A673 (cell line): ENCODE measurements at places on chromosomes 6 and 20. TPM values are rescaled to one million over a fixed set of nuclear protein-coding genes. Genes with fewer than 3 reads are reported as not detected.

DNA sequence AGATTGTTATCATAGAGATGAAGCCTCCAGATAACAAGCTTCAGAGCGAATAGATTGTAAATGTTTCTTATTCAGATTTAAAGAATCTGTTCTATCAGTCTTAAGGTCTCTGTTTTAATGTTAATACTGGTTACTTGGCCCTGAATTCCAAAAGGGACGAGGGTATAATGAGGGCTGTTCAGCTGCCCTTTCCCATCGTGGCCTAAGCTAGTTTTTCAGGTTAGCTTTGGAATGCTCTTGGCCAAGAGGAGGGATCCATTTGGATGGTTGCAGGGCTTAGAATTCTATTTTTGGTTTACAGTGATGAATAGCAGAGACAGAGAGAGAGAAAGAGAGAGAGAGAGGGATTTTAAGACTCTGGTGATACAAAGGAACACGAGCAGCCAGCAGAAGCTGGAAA is 62.8 kb upstream of the UFL1 start:
- H3K27ac ChIP-seq: no peak overlapping the region
- no peak overlapping the region for H3K4me3 ChIP-seq
- no peak for DNase-seq
- no peaks in the 10 kb centered on the region for H3K36me3 ChIP-seq
- no peaks in the 10 kb centered on the region for H3K27me3 ChIP-seq

DNA sequence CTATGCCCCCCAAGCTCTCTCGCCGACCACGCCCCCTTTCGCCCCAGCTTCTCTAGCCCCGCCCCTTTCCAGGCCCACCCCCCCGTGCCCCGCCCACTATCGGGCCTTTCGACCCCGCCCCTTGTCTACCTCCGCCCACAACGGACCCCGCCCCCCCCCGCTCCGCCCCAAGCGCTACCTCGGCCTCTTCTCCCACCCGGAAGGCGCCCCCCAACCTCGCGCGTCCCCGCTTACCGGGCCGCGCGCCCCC is 200 bp downstream of the ZBTB22 start:
- H3K27ac ChIP-seq: peak overlapping the region; percentile 77
- no peak for DNase-seq
- peaks cover 35% of the 10 kb centered on the region for H3K36me3 ChIP-seq
- no peaks in the 10 kb centered on the region for H3K27me3 ChIP-seq
- H3K4me1 ChIP-seq: peaks cover 36% of the 10 kb centered on the region

DNA sequence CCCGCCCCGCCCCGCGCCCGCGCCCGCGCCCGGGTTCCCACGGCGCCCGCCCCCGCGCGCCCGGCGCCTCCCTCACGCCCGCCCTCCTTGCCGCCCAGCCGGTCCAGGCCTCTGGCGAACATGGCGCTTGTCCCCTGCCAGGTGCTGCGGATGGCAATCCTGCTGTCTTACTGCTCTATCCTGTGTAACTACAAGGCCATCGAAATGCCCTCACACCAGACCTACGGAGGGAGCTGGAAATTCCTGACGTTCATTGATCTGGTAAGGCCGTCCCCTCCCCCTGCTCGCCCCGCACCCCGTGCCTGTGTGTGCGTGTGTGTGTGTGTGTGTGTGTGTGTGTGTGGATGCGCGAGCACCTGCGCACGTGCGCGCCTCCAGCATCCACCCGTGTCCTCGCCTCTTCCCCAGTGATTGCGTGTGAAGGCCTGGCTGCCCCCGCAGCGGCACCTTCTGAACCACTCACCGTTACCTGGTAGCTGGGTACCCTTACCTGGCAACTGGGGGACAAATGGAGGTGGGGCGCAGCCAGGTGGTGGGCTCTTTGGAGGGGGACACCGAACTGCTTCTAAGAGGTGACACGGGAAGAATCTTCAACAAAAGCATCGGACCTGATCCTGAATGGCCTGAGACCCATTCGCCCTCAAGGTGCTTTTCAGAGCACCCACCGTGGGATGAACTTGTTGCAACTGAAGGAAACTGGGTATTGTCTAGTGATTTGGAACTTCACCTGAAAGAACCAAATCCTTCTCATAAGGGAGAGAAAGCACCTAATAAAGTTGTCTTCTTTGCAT is at the start of gene AIG1:
Gene AIG1, plus strand, starts transcription at position 84 of the 791 bp plus-strand sequence. Its CDS starts 37 bp downstream, at position 121.
- no peaks in the 10 kb centered on the region for H3K36me3 ChIP-seq
- no peak within 1 kb of the TSS for H3K27ac ChIP-seq
- peak; percentile 43 for DNase-seq
- H3K27me3 ChIP-seq: no peaks in the 10 kb centered on the region
- peak within 1 kb of the TSS; percentile 65 for H3K4me3 ChIP-seq

PPP1R11 gene
- 46.2 and 46.8 TPM in 2 replicates for total RNA-seq

HLA-DPA1 gene
- 0.35 and 0.43 TPM in 2 replicates for total RNA-seq

BPIFA1 gene
- not detected in 2 replicates for total RNA-seq

BIRC7 gene
- not detected in 2 replicates for total RNA-seq

DNA sequence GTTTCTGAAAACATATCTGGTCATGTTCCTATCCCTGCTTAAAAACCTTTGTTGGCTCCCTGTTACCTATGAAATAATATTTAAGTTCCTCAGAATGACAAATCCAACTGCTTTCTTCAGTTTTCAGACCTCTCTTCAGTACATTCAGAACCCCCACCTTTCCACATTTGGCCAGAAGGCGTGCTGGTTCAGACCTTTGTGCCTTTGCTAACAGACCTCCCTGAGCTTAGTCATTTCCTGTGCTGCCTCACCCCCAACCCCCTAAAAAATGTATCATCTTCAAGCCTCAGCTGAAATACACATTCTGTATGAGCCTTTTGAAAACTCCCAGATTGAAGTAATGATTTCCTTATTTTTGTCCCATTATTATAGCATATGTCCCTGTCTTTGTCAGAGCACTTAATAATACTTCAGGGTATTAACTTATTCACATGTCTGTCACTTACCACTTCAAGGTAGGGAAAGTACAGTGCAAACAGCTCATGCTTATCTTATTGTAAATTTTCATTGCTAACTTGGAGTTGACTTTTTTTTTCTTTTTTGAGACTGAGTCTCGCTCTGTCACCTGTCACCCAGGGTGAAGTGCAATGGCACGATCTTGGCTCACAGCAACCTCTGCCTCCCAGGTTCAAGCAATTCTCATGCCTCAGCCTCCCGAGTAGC is 19.7 kb downstream of the FAM217A start:
- H3K4me3 ChIP-seq: no peak overlapping the region
- H3K36me3 ChIP-seq: peaks cover 97% of the 10 kb centered on the region

MEP1A gene
- not detected in 2 replicates for total RNA-seq

PHIP gene
- total RNA-seq: 42.5 and 45.1 TPM in 2 replicates

GRCh38 chr6:27630727-27631608 is 158.1 kb upstream of the ZNF184 start:
- H3K4me1 ChIP-seq: peaks cover 7% of the 10 kb centered on the region
- no peaks in the 10 kb centered on the region for H3K27me3 ChIP-seq
- no peaks in the 10 kb centered on the region for H3K36me3 ChIP-seq
- H3K4me3 ChIP-seq: peak overlapping the region; percentile 50
- DNase-seq: peak; percentile 87
- H3K27ac ChIP-seq: no peak overlapping the region

DNA sequence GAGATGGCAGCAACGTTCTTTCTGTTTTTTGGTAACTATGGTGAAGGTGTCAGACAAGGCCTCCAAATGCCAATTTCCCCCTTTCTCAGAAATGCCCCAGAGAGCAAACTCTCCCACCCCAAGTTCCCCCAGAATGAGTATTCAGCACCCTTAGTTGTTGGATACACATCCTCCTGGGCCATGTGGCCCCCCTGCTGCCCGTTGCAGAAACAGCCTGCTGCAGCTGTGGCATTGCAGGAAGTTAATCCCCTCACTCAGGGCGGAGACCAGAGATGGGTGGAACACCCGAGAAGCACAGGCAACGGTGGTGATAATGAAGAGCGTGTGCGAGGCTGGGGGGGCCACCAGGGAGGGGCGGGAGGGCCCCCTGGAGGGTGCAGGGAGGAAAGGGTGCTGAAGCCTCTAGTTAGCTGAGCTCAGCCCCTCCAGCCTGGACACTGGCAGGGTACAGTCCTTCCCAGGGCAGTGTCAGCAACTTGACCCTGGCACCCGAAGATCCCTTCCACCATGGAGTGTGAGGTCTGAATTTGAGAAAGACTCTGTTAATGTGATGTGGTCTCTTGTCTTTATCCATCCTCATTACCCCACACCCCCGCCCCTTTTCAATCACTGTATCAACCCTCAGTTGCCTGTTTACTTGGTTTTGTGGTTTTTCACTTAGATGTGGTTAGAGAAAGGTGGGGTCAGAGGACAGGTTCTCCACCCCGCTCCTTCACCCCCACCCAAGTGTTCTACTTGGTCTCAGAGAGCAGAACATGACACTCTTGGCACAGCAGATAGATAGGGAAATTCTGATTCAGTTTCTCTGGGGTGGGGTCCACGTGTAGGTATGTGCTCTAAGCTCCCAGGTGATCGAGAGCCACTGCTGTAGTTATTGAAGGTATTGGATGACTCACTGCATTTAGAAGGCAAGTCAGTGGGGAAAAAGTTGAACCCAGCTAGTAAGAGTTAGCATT is 208.8 kb upstream of the SUPT3H start:
- no peaks in the 10 kb centered on the region for H3K36me3 ChIP-seq
- H3K27ac ChIP-seq: no peak overlapping the region
- H3K4me1 ChIP-seq: peaks cover 32% of the 10 kb centered on the region
- no peak overlapping the region for H3K4me3 ChIP-seq

DNA sequence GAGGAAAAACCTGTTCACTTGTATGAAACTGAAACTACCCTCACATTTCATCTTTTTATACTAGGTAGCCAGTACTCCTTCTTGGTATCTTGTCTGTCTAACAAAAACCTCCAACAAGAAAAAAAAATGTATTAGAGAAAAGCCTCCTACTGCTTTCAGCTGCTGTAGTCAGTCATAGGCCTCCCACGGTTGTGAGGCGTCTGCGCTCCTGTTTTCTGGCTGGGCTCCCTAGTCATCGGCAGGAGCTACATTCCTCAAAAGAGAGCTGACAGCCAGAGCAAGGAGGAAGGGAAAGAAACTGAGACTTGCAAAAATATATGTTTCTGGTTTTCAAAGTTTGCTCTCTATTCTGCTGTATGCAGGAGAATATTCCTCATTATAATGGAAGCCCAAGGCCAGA is 517.0 kb downstream of the LMBRD1 start:
- DNase-seq: no peak
- H3K4me1 ChIP-seq: no peaks in the 10 kb centered on the region
- H3K4me3 ChIP-seq: no peak overlapping the region
- no peaks in the 10 kb centered on the region for H3K36me3 ChIP-seq
- no peak overlapping the region for H3K27ac ChIP-seq
- H3K27me3 ChIP-seq: no peaks in the 10 kb centered on the region

- H3K36me3 ChIP-seq: peaks cover 10% of the 10 kb centered on the region
- peaks cover 58% of the 10 kb centered on the region for H3K4me1 ChIP-seq
- peak overlapping the region; percentile 97 for H3K4me3 ChIP-seq
Measured at GRCh38 chr6:41636833-41637193, 1.5 kb upstream of the MDFI start.

DNA sequence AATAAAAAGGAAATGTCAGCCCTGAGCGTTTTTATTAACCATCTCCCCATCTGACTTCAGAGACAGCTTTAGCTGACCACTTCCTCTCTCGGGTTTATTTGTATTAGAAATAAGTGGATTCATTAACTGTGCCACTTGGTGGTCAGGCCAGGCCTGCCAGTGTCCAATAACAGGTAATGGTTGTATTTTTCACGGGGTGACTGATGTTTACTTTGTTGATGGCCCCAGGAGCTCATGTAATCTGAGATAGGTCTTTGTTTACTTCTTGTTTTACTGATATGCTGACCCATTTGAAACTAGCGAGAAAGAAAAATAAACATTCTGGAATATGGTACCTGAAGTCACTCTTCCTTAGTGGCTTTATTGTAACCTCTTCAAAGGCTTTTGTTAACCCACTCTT is 504.3 kb upstream of the SLC35B3 start:
- no peaks in the 10 kb centered on the region for H3K36me3 ChIP-seq
- no peak overlapping the region for H3K4me3 ChIP-seq
- no peak for DNase-seq

GRCh38 chr6:160328447-160328846 is 19.7 kb upstream of the SLC22A3 start:
- no peak overlapping the region for H3K4me3 ChIP-seq
- DNase-seq: no peak
- no peaks in the 10 kb centered on the region for H3K4me1 ChIP-seq

- no peak overlapping the region for H3K4me3 ChIP-seq
- H3K36me3 ChIP-seq: peaks cover 18% of the 10 kb centered on the region
- H3K27ac ChIP-seq: no peak overlapping the region
- no peaks in the 10 kb centered on the region for H3K27me3 ChIP-seq
- no peaks in the 10 kb centered on the region for H3K4me1 ChIP-seq
- DNase-seq: no peak
Measured at GRCh38 chr6:125273965-125274364, 27.8 kb downstream of the HDDC2 start.

- no peaks in the 10 kb centered on the region for H3K27me3 ChIP-seq
- H3K4me3 ChIP-seq: no peak overlapping the region
- no peaks in the 10 kb centered on the region for H3K4me1 ChIP-seq
- DNase-seq: no peak
- H3K36me3 ChIP-seq: no peaks in the 10 kb centered on the region
Measured at GRCh38 chr6:73157870-73158269, 67.4 kb downstream of the KHDC1L start.

DNA sequence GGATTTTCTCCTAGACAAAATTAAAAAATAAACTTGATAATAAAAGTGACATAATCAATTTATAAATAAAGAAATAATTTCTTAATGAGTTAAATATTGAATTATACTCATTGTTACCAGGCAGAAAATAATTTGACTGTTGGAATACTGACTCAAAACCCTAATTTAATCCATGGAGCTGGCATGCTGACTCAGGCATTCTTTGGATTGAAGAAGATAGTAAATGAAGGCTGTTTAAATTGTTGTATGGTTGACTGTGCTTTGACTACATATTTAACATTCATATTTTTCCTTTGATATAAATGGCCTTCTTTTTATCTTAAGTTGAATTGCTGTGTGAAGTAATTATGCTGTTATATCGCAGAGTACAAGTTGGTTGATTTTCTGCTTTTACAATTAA is 11.7 kb downstream of the MANEA start:
- no peaks in the 10 kb centered on the region for H3K27me3 ChIP-seq
- no peak for DNase-seq
- peaks cover 8% of the 10 kb centered on the region for H3K36me3 ChIP-seq
- H3K4me1 ChIP-seq: no peaks in the 10 kb centered on the region

GRCh38 chr6:114158411-114158810 is 184.4 kb downstream of the HS3ST5 start:
- H3K27me3 ChIP-seq: no peaks in the 10 kb centered on the region
- no peak overlapping the region for H3K27ac ChIP-seq
- no peaks in the 10 kb centered on the region for H3K36me3 ChIP-seq
- no peak for DNase-seq

KIF25 gene
- 0.39 and 1.2 TPM in 2 replicates for total RNA-seq

- no peak overlapping the region for H3K27ac ChIP-seq
- DNase-seq: peak; percentile 54
- H3K36me3 ChIP-seq: no peaks in the 10 kb centered on the region
- H3K4me1 ChIP-seq: no peaks in the 10 kb centered on the region
Measured at GRCh38 chr20:25987073-25987927, 290.6 kb upstream of the ZNF337 start.

DNA sequence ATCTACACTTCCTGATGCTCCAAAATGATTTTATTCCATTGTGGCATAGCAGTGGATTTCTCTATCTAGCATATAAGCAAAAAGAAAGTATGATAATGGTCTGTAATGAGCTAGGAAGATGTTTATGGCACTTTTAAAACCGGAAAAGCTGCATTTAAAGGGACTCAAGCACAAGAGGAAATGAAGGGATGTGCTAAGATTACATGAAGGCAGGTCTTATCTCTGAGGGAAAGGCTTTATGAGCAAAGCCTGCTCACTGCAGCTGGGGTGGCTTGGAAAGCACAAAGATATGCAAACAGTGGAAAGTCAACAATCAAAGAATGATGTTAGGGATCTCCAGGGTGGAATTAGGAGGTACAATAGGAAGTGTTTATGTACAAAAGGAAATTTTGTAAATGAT is 138.2 kb downstream of the TENT5A start:
- H3K36me3 ChIP-seq: no peaks in the 10 kb centered on the region
- DNase-seq: peak; percentile 92
- peak overlapping the region; percentile 13 for H3K4me3 ChIP-seq
- no peaks in the 10 kb centered on the region for H3K27me3 ChIP-seq
- peaks cover 34% of the 10 kb centered on the region for H3K4me1 ChIP-seq

STMND1 gene
- not detected in 2 replicates for total RNA-seq

SPTLC3 gene
- 0.06 and 0.22 TPM in 2 replicates for total RNA-seq

PCK1 gene
- not detected in 2 replicates for total RNA-seq
